ENCODE measurements at places on chromosomes 11 and 22.

- no peak for DNase-seq
Measured at GRCh38 chr22:32205974-32206773, 1.3 kb upstream of the RFPL2 start.

DNA sequence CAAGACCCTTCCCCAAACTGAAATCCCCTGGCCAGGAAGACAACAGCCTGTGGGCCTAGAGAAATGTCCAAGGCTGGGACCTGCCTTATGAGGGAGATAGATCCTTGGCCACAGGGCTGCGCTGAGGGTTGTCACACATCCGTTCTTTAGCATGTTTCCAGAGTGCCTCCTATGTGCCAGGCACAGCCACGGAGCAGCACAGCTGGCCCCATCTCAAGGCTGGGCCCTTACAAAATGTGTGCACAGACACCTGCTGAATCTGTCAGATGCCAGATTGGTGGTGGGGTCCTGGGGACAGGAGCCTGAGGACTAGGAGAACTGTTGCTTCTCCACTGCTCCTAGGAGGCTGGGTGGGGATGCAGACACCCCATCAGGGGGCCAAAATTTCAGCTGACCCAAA, 11.2 kb downstream of the GRIK4 start:
- no peak for DNase-seq

DNA sequence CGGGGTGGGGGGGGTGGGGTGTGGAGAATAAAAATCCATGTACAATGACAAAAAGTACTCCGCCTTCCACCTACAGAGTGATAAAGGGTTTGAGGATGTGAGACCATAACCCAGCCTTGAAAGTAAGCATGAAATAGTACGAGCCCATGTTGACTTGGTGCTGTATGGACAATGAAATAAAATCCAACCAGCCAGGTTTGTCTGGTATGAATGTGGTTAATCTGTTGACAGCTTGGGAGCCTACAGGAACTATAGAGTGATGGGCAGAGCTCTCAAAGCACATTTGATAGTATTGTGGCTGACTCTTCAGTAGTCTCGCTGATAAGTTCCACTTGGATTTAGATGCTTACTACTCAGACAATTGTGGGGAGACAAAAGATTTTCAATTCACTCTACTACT, 48.8 kb upstream of the CD44 start:
- DNase-seq: no peak

- DNase-seq: no peak
Measured at GRCh38 chr22:36111316-36111715, 49.2 kb downstream of the APOL3 start.

DNA sequence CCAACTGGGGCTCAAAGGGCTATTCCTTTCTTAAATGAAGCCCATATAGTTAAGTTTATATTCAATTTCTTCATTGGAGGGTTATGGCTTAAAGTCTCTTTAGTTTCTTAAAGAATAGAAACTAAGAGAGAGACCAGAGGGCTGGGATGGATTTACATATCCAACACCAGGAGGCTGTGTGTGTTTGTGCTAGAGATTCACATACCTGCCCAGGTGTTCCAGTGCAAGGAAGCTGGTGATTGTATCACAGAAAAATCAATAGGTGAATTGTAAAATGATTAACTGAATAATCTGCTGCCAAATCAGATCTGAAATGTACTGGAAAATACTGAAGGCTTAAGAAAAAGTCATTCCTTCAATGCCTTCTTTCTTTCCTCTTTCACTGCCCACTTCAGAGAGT, 148.2 kb upstream of the BDNF start:
- no peak for DNase-seq

GRCh38 chr11:119029069-119029339, 1.7 kb downstream of the SLC37A4 start:
- DNase-seq: no peak

Data from stimulated activated CD4-positive, alpha-beta T cell treated with anti-CD3 and anti-CD28 coated beads, Interleukin-2, amount 100 ng/mL, for 48 hours (primary cell).